Cortex of kidney (tissue), 1 donor: ENCODE measurements at places on chromosomes 7 and 10.

DNA sequence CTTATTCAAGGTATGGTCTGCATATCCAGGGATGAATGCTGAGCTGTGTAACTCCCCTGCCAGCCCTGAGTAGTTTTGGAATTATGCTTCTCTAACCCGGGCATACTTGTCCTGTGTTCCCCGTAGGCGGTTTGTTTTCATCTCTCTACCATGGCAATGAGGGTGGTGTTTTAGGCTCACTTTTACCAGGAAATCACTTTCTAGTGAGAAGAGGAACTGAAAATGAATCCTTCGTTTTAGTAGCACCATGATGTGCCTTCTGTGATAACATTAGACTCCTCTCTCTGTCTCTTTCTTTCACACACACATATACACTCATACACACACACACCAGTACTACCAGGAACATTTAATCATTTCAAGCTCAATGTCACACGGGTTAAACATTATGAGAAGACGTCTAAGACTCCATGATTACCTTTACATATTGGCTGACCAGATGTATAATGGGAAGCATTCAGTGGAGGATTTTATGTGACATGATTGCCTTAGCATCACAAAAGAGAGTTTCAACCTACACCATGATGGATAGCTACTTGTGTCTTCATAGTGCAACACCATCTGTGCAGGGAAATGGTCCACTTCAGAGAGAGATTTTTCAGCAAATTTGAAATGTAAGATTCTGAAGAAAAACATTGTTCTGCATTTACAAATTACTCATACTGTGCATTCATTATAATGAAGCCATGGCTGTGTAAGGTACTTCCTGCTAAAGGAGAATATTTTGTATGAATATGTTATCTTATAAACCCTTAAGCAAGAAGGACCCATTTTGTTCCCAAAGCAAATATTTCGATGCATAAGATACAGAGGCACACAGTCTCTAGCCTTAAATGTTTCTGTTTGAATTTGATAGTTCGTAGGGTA lies 31.0 kb upstream of the PFKP start:
- DNase-seq: no peak

- no peak for DNase-seq
Measured at GRCh38 chr7:117012284-117012683, 59.0 kb downstream of the ST7 start.

GRCh38 chr7:3493499-3493898 lies 192.4 kb downstream of the SDK1 start:
- DNase-seq: no peak

DNA sequence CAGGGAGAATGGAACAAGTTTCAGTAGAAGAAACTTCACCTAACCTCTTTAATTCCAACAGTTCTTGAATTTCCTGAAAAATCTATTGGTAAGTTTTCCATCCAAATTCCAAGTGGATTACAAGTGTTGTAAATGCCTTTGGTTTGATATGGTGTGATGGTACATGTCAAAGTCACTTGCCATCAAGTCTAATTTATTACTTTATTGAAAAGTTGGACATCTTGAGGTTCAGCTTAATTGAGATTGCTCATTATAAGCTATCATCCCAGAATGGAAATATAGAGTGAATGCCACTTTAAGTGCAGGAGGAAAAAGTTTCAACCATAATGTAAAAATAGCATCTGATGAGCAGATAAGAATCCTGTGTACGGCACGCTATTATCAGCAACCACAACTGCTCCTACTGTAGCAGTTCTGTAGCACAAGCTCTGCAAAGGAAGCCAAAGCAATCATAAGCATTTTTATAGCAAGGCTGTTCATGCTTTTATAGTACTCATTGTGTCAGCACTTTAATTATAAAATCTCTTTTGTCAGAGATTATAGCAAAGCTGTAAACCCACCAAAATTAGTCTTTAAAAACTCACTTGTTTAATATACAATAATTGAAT lies 991.8 kb upstream of the PHF14 start:
- no peak for DNase-seq
